ENCODE measurements at places on chromosomes 4 and X. TPM values are rescaled to one million over a fixed set of nuclear protein-coding genes. Genes with fewer than 3 reads are reported as not detected.

The PDGFRA gene
- 67.9 TPM for total RNA-seq

The BCORL1 gene
- 6.4 TPM for total RNA-seq

The GJB1 gene
- under 0.01 TPM for total RNA-seq

The ATP8A1 gene
- total RNA-seq, result 151 TPM

The CHRDL1 gene
- total RNA-seq, result 38.6 TPM

The MND1 gene
- total RNA-seq, result 5.7 TPM

The HELT gene
- total RNA-seq, result not detected

The CLCN5 gene
- total RNA-seq, result 3.4 TPM

The TKTL2 gene
- total RNA-seq, result 0.49 TPM

The POLN gene
- total RNA-seq, result 5.2 TPM

The TENT5D gene
- total RNA-seq, result not detected

The SMPX gene
- total RNA-seq, result not detected

The CT55 gene
- not detected for total RNA-seq

The ZCCHC18 gene
- 21.6 TPM for total RNA-seq

The VCX gene
- total RNA-seq, result not detected

The PIN4 gene
- 18.9 TPM for total RNA-seq

The NAT8L gene
- total RNA-seq, result 10.8 TPM

The OPRPN gene
- total RNA-seq, result not detected

The ARHGAP6 gene
- 2.0 TPM for total RNA-seq
